ENCODE measurements at places on chromosomes 3 and 15.

GRCh38 chr3:44883213-44883955 lies 9.0 kb downstream of the TGM4 start:
- DNase-seq, result no peak

DNA sequence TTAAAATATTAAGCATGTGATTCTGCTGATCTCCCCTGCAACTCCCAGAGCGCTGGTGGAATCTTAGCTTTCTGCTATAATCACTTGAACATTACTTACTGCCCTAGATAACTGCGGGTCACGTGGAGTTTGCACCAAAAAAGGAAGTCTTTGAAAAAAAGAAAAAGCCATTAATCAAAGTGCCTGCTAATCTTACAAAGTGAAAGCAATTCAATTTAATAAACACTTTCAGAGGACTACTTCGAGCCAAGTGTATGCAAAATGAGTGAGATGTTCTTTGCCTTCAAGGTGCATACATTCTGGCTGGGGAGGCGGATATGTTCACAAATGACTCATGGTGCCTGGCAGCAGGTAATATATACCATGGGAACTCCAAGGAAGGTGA lies 109.9 kb upstream of the GAP43 start:
- no peak for DNase-seq

- no peak for DNase-seq
These were observed 54.4 kb downstream of the SLC24A1 start for GRCh38 chr15:65676123-65676522.

DNA sequence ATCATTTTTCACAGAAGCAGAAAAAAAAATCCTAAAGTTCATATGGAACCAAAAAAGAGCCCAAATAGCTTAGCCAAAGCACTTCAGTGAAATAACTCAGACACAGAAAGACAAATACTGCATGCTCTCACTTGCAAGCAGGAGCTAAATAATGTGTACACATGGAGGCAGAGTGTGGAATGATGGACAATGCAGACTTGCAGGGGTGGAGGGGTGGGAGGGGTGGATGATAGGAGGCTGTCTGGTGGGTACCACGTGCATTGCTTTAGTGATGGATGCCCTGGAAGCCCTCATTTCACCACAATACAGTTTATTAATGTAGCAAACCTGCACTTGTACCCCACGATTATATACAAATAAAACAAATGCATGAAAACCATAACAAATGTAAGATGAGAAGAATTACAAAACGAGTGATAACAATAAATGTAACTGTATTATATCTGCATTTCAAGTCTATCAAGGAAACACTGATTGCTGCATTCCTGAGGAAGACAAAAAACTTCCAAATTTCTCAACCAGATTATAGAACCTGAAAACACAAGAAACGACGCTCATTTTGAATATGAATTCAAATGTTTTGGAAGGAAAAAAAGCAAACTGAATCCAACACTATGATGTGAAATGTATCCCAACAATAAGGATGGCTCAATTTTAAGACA lies 96.5 kb downstream of the DLG1 start:
- DNase-seq, result no peak
